Activated naive CD4-positive, alpha-beta T cell treated with Interleukin-2 at 50 U/mL for 16 hours (primary cell): ENCODE measurements at places on chromosomes 11 and 22.

DNA sequence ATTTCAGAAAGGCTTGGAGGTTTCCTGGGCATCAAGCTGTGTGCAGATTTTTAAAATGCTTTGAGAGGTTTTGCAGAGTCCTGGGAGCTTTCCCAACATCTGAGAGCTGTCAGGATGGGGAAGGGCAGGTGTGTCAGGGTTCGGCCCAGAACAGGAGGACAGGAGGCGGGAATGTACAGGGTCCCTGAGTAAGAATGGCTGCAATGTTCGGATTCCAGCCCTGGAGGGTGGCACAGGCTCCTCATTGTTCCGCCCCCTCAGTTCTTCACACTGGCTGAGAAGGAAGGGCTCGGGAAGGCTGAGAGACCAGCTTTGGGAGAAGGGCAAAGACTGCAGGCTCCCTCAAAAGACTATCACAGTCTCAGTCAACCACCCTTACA lies 5.1 kb upstream of the SEPTIN3 start:
- DNase-seq = no peak

DNA sequence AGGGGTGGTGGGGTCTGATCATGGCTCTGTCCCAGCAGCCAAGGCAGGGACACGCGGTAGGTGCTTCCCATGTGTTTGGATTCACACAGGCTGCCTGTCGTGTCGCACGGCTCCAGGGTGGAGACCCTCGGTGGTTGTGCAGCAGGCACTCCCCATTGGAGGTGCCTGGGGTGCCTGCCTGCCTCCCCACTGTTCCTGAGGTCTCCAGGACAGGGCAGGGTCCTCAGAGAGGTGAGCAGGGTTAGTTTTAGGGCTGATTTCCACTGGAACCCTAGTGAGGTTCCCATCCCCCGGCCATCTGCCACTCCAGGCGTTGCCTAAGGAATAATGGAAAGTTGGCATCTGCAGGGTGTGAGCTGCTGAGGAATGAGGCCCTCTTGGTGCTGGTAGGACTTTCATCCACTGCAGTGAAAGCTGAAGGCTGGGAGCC lies 32.3 kb downstream of the OSBPL5 start:
- no peak for DNase-seq

- no peak for DNase-seq
Observed at GRCh38 chr22:38949889-38950405, 7.5 kb upstream of the APOBEC3A start.

- DNase-seq = no peak
Observed at GRCh38 chr22:31173386-31174145, 13.6 kb downstream of the RNF185 start.

GRCh38 chr22:23383491-23384361 lies 196.4 kb downstream of the IGLL1 start:
- DNase-seq = no peak

DNA sequence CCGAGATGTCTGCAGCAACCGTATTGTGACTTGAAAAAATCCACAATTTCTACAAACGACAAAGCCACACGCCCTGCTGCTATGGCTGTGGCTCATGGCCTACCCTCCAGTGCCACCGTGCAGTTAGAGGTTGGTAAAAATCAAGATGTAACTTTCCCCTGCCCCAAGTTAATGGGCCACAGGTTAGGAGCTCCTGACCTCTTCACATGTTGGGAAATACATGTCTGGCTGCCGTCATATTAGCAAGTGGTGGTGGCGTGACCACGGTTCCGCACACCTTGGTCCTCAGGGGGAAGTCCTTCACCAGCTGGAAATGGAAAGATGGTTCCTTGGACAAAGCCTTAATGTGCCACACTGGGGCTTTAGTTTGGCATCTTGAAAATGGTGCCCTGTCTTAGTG lies 27.4 kb upstream of the CCND1 start:
- no peak for DNase-seq

- no peak for DNase-seq
Observed at GRCh38 chr22:39267974-39268373, 23.2 kb upstream of the PDGFB start.

- DNase-seq = no peak
Observed at GRCh38 chr22:26395926-26396325, 33.1 kb upstream of the ASPHD2 start.

DNA sequence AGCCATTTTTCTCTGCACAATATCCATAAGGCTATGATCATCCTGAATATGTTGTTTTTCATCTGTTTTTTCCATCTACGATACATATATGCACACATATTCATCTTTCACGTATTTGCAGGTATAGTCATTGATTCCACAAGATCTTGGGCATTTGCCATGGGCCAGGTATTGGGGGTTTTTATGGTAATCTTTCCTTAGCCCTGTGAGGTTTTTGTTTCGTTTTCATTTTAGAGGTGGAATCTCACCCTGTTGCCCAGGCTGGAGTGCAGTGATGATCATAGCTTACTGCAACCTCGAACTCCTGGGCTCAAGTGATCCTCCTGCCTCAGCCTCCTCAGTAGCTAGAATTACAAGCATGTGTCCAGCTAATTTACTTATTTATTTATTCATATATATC lies 20.0 kb downstream of the CD6 start:
- DNase-seq = no peak

DNA sequence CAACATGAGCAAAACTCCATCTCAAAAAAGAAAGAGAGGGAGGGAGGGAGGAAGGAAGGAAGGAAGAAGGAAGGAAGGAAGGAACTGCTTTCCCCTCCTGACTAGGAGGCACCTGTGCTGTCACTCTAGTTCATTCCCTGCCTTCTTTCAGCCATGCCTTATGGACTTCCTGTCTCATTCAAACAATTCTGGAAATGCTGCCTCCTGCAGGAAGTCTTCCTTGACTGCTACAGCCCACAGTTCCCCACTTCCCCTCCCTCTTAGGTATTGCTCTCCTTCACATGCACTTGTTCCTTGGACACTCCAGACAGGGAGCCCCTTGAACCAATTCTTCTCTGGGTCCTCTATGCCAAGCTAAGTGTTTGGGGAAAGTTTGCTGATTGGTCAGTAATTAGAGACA lies 31.6 kb upstream of the WNT11 start:
- no peak for DNase-seq

DNA sequence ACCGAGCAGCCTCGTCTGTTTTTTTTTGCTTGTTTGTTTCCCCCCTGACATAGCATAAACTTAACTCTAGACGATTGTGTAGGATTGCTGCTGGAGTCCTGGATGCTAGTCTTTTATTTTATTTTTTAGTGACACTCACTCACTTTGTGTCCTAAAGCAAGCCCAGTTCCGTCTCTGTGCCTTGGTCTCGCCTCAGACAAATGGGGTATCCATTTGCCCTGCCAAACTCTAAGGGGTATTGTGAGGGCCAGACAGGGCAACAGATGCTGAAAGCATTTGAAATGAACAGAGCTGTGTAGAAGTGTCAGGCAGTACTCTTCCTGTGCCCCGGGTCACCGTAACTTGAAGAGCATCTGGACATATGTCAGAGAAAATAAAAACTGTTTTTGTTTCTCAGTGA lies 34.8 kb upstream of the DKK3 start:
- DNase-seq = no peak

DNA sequence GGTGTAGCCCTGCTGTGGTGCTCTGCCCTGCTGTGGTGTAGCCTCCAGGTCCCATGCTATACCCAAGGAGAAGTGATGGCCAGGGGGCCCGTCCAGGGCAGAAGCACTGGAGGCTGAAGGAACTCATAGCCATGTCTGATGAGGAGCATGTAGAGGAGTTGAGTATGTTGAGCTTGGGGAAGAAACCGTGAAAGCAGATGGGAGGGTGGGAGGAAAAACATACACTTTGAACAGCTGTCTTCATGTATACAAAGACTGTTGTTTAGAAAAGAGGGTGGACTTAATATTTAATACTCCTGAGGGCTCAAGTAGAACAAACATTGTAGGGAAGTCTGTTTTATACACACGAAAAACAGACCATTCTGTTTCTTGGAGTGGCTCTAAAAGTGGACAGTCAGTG lies 26.6 kb upstream of the TTC12 start:
- no peak for DNase-seq

- DNase-seq = no peak
Observed at GRCh38 chr11:61131186-61131585, 28.9 kb downstream of the CD5 start.

DNA sequence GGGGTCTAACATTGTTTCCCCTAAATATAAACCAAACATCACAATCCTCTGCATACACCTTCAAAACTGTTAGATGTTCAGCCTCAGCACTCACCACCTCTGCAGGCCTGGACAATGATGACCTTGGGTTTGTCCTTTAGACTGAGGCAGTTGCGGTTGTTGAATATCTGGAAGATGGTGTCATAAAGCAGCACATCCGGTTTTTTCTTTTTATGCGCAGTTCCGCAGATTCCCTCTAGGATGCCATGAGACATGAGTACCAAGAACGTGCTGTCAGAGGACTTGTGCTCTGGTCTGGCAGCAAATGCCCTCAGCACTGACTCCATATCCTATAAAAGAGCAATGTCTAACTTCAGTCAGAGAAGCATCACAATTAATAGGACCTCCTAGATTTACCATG lies 22.8 kb downstream of the CASP5 start:
- DNase-seq = no peak
